ENCODE measurements at places on chromosomes 2 and 18.

DNA sequence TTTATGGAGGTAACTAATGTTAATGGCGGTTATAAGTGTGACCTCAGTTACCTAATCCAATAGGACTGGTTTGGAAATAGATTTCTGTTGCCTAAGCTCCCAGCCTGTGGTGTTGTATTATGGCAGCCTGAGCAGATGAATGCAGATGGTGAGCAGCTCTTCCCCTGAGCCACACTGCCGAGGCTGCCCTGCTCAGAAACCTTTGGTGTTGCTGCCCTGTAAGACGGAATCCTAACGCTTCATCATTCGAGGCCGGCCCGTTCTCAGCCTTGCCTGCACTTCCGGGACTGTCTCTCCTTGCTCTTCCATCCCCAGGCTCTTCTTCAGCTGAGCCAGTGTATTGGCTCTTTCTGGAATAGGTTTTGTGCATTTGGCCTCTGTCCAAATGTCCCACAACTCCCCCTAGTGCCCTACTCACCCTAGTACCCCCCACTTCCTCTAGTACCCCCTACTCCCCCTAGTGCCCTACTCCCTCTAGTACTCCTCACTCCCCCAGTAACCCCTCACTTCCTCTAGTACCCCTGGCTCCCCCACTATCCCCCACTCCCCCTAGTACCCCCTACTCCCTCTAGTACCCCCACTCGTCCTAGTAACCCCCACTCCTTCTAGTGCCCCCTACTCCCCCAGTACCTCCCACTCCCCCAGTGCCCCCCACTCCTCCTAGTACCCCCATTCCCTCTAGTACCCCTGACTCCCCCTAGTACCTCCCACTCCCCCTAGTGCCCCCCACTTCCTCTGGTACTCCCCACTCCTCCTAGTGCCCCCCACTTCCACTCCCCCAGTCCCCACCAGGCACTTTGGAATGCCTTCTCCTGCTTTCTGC lies 106.0 kb upstream of the TAF1B start:
- no peak for DNase-seq

DNA sequence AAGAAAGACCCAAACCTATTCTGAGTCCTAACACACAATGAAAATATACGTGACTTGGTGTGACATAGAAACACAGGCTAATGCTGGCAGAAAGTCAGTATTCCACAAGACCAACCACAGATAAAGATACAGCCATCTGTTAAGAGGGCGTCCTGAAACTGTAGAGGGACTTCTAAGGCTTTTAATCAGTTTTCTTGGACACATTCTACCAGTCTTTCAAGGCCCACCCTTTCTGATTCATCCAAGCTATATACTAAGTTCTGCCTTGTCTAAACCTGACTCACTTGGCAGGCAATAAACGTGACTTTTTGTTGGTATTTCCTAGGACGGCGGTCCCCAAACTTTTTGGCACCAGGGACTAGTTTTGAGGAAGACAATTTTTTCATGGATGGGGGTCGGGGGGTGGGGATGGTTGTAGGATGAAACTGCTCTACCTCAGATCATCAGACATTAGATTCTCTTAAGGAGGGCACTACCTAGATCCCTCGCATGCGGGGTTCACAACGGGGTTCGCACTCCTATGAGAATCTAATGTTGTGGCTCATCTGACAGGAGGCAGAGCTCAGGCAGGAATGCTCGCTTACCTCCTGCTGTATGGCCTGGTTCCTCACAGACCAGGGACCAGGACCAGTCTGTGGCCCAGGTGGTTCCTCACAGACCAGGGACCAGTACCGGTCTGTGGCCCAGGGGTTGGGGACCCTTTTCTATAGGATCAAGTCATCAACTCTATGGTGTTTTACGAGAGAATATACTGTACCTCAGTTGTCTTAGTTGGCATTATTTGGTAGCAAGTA lies 61.4 kb downstream of the SP3 start:
- no peak for DNase-seq

- no peak for DNase-seq
Measured at GRCh38 chr2:6423944-6424343, 441.8 kb downstream of the CMPK2 start.

DNA sequence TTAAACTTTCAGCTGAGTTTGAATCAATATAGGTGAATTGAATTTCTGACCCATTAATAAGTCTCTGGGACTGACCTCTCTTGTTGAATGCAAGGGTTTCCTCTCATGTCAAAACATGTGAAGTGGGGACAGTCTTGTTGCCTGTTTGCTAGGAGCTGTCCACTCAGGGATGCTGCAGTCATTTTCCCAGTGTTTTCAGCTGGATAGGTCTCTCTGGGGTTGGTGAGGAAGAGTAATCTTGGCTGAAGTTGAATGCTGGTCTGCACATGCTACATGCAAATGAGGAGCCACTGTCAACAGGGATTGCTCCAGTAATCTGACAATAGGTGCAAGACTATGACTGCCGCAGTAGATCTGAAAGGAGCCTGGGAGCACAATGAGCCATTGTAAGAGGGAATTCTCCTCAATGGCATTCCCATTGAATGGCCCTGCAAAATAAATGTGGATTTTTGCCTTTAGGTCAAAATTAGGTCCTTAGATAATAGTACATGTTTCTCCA lies 34.1 kb upstream of the IL1RL1 start:
- no peak for DNase-seq

DNA sequence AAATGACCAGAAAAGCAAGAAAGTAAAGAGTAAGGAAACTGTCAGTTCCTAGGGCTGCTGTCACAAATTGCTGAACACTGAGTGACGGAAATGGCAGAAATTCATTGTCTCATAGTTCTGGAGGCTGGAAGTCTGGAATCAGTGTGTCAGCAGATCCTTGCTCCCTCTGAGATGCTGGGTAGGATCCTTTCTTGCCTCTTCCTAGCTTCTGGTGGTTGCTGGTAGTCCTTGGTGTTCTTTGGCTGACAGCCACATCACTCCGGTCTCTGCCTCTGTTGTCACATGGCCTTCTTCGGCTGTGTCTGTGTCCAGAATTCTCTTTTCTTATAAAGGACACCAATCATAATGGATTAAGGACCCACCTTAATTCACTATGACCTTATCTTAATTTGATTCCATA lies 21.9 kb downstream of the PLEKHB2 start:
- DNase-seq, result no peak

- no peak for DNase-seq
Measured at GRCh38 chr2:81523344-81523743, 1218.8 kb upstream of the LRRTM1 start.
